ENCODE measurements at places on chromosomes 3 and 15.

- DNase-seq = no peak
Measured at GRCh38 chr3:158531334-158531733, 39.7 kb upstream of the MLF1 start.

DNA sequence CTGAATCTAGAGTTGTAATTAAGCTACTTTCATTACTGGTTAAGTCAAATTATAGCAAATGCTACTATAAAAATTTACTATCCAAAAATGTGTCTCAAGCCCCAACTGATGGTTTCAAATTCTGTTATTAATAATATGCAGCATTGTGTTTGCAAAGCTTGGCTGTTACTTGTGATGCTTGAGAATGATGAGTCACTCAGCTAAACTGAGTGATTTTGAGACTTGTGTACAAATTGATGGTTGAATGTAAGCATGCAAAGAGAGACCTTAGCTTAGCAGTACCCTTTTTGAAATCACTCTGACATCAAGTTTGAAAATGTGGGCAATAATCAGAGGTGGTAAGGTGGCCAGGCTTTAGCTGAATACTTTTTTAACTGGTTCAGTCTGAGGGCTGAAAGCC lies 27.6 kb downstream of the OPA1 start:
- no peak for DNase-seq

DNA sequence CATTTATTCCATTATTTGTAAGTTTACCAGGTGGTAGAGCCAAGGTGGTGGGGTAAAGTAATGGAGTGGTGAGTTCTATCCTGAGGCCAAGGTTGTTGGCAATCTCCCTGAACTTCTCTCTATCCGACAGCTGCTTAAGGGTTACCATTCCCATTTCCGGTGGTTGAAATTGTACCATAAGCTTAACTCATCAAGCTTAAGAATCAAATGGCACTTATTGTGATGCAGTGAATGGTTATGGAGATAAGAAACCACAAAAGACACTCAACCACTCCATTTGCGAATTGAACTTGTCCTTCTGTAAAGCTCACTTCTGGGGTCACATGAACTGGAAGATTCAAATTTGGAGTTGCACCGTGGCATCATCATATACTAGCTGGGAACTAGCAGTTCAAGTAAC lies 287.4 kb upstream of the SLCO3A1 start:
- DNase-seq = no peak

GRCh38 chr15:34188711-34189110 lies 21.2 kb downstream of the KATNBL1 start:
- DNase-seq = no peak

DNA sequence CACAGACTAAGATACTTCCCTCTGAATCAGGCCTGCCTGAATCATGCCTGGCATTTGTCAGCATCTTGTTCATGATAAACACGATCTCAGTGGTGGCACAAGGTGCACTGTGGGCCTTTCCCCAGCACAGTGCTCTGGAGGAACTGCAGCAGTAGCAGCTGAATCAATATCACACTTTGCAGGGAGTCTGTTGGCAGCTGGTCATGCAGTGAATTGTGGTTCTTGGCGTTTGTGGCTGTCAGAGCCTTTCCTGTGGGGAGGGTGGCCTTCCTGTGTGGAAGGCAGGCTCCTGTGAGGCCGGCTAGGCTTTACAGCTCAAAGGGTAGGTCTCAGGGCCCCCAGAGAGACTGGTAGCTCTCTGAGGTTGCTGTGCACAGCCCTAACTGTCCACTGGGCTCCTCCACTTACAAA lies 54.4 kb upstream of the TLE3 start:
- no peak for DNase-seq

- DNase-seq = no peak
Measured at GRCh38 chr3:147736226-147736625, 327.1 kb downstream of the ZIC1 start.

- no peak for DNase-seq
Measured at GRCh38 chr3:195910499-195910845, 2.1 kb upstream of the TNK2 start.

DNA sequence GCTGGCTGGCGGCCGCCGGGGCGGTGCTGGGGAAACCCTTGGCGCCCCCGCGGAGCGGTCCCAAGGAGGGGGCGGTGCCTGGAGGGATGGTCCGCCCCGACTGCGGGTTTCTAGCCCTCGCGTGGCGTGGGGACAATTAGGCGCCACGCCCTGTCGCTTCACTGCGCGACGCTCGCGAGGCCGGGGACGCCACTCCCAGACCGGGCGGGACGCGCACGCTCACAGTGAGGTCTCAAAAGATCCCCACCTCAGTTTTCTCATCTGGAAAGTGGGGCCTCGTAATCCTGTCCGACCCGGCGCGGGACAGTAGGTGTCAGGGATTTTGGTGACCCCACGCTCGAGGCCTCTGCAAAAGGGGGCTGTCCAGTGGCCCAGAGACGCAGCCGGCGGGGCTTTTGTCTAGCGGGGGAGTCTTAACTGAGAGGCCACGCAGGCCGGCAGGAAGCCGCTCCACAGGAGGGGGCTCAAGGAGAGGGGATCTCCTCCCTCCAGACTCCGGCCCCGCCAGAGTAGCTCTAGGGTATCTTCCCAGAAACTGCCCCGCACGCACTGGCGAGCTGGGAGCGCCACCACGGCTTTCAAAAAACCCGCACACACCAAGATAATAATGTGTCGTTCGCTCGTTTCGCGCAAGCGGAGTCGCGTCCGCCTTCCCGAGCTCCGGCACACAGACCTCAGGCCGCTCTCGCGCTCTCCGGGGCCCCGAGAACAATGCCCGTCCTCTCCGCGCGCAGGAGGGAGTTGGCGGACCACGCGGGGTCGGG lies 710 bp upstream of the CLK3 start:
- DNase-seq = peak; percentile 88

DNA sequence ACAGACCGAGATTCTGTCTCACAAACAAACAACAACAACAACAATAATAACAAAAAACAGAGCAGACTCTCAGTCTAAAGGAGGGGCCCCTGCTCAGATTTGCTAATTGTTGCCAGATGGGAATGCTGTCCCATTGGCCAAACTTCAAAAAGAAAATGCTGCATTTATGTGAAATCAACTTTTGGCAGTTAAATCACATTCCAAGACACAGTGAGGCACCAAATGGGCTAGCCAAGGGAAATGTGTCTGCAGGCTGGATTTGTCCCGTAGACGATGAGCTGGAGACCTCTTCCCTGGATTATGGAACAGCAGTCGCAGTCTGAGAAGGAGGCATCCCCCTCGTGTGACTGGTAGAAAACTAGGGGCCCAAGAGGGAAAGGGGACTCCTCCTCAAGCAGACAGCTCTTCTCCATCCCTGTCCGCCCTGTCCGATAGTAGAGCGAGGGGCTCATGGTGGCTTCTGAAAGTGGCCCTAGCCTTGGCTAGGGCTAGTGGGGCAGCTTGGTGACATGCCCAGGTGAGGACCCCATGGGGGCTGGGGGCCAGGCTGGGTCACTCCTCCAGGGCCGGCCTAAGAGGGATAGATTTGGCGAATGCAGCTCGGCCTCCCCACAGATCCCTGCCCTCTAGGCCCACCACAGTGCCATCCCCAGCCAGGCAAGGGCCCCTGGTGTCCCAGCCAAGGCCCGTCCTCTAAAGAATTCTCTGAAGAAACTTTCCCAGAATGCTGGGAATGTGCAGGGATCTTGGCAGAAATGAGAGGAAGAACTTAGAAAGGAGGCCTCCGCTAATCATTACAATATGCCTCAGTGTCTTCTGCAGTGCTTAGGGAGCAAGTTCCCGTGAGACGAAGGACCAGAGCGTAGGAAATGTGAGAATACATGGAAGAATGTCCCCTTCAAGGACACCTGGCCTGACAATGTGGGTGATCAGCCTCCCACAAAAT lies 2.0 kb downstream of the SLC22A14 start:
- DNase-seq = no peak

GRCh38 chr15:100111125-100112060 lies 230.4 kb downstream of the ADAMTS17 start:
- DNase-seq = no peak

GRCh38 chr3:184177331-184177731 lies 2.7 kb downstream of the AP2M1 start:
- DNase-seq = no peak

GRCh38 chr3:197713477-197713822 lies 23.3 kb downstream of the RUBCN start:
- no peak for DNase-seq

- DNase-seq = no peak
Measured at GRCh38 chr15:66912441-66912840, 153.0 kb upstream of the SMAD3 start.
